Stimulated activated CD4-positive, alpha-beta T cell treated with anti-CD3 and anti-CD28 coated beads, Interleukin-4, amount 100 ng/mL, for 24 hours (primary cell): ENCODE measurements at places on chromosomes 5 and 9.

- DNase-seq: no peak
These were observed 1285.8 kb upstream of the CDH9 start for GRCh38 chr5:28324174-28324573.

GRCh38 chr5:11110128-11110527 lies 349.1 kb upstream of the DAP start:
- no peak for DNase-seq

DNA sequence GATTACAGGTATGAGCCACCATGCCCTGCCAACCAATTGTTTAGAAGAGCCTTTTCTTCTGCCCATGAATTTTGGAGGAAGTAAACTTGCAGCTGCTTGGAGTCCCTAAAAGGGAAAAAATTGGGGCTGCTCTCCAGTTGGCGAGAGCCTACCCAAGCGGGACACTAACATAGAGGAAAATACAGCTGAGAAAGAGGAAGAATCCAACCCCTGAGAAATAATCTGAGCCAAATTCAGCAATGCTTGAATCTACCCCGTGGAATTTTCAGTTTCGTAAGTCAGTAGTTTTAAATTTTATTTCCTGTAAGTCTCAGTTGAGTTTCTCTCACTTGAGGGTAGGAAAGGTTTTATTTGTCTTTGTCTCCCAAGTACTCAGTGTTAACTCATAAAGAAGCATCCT lies 30.4 kb upstream of the UBTD2 start:
- DNase-seq: no peak

DNA sequence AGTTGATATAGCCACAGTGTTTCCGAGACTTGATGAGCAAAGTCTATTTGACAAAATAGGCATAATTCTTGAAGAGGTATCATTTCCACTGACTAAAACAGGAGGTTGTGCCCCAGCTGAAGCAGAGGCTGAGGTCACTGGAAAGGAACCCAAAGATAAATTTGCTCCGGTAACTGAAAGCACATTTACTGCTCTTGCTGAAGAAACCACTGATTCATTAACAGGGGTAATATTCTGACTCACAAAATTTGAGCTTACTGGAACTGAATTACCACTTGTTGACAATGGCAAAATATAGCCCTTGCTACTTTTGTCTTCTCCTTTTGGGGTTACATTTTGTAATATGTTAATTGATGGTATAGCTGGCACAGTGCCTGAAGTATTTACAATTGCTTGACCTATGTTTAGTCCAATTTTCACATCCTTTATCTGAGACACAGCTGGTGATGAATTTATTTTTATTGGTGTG lies 30.2 kb downstream of the MLANA start:
- no peak for DNase-seq

GRCh38 chr9:130260816-130261765 lies 4.5 kb upstream of the HMCN2 start:
- no peak for DNase-seq

DNA sequence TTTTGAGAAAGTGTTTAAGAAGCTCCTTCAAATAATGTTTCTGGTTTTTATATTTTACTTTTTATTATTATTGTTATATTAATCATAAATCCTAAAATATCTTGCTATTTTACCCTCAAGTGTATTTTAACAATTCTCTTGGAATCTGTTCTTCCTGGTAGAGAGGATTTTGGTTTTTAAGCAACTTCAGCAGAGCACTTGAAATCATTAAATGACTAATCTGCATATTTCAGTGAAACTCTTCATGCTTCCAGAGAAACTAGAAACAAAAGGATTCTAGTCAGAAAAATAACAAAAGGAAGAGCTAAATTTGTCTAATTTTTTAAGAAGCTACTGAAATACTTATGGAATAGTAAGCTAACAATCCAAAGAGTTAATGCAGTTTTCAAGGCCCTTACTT lies 1057.3 kb downstream of the TLE1 start:
- no peak for DNase-seq

- DNase-seq: no peak
These were observed 7.6 kb upstream of the CCDC152 start for GRCh38 chr5:42749020-42749419.

DNA sequence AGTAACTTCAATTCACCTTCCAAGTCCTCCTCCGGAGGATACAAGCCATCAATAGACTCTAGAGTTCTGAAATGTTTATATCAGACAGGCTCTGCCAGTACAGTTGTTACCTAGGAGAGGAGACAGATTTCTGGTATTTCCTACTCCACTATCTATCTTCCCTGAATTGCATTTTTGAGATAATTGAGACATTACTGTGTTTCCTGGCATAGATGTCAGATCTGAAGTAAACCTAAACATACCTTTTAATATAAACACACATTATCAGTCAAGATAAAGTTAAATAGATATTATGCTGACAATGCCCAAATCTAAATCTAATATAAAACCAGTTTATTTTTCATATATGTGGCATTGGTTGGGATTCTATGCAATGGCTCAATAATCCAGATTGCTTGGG lies 8.2 kb upstream of the TYRP1 start:
- DNase-seq: no peak

DNA sequence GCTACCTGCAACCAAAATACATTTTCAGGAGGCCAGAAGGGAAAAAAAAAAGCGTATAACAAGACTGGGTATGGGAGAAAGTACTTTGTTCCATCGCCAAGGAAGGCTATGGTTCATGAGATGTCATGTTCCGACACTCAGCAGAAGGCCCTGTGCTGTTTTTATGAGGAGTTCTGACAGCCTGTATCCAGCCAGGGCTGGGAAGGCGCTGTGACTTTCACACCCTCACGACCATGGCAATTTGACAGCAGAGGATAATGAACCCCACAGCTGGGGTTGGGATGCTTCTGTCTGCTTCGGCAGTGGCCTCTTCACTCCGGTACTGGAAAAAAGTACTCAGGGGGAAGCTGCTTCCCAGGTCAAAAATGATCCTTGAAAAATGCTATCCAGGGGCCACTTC lies 154.4 kb downstream of the PRELID2 start:
- DNase-seq: no peak

GRCh38 chr5:144167998-144168397 lies 2.5 kb downstream of the YIPF5 start:
- no peak for DNase-seq

DNA sequence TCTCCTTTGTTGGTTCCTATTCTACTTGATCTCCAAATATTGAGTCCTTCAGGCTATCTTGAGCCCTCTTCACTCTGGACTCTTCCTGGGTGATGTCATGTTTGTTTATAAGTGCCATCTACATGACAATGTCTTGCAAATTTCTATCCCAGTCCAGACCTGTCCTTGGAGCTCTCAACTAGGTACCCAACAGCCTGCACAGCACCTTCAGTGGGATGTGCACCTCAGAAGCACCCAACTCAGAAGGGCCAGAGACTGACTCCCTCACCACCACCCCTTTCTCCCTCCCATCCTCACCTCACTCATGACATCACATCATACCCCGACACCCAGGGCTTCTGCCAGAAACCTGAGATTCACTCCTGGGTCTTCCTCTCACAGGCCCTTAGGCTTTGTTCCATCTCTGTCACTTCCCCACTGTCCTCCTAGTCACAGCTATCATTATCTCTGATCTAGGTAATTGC lies 14.4 kb downstream of the TXN start:
- DNase-seq: no peak
